ENCODE measurements at places on chromosomes 6 and 20. TPM values are rescaled to one million over a fixed set of nuclear protein-coding genes. Genes with fewer than 3 reads are reported as not detected.

DNA sequence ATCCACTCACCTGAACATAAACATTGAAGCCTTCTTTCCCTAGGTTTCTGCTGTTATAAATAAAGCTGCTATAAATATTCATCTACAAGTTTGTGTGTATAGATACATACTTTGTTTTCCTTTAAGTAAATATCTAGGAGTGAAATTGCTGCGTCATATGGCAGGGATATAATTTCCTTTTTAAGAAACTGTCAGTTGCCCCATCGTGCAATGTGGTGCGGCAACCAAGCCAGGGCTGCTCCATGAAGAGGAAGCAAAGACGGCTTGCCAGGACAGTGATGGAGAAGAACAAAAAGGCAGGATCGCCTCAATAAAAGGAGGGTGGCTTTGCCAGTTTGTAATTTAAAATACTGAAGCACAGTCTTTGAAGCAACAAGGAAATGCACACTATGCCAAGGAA, 36.6 kb downstream of the CITED2 start:
- DNase-seq, result no peak

DNA sequence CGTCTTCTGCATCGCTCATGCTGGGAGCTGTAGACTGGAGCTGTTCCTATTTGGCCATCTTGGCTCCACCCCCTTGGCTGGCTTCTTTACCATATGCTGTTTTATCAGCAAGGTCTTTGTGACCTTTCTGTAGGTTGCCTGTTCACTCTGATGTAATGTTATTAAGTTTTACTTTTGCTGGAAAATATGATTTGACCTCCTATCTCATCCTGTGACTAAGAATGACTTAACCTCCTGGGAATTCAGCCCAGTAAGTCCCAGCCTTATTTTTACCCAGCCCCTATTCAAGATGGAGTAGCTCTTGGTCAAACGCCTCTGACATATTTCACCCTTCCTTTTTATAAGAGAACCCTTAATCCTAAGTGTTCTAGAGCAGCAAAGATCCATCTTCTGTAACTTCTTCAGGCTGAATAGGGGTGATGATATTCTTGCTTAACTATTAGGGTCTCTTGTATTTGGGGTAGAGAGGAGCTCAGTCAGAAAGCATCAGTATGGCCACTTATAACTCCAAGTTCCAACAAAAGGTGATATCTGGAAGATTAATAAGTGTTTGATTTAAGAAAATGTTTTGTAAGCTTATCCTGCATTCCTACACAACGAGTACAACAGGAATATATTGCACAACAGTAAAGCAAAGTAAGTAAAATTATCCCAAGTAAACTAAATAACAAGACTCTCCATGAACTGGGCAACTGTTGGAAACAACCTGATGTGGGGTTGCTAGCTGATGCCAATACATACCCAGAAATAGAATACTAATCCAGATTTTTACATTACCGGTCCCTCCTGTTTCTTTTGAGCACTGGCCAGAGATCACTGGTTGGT, 23.1 kb upstream of the HMGN3 start:
- DNase-seq, result no peak

- peak; percentile 53 for DNase-seq
Observed at GRCh38 chr6:139778688-139779087, 404.2 kb upstream of the CITED2 start.

DNA sequence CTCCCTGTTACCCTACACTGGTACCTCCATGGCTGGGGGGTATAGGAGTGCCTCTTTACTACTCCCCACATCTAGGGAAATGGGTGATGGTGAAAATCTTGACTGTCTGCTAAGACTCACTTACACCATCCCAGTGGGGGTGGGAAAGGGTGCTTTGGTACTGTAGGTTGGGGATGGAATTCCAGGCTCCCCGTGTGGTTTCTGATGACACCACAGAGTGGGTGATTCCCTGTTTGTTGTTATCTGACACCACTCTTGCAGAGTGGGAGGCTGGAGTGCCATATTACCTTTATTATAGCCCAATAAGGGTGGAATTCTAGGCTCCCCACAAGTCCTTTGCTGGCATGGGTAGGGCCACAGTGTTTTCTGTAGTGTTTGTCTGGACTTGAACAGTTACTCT, 264.6 kb upstream of the MAN1A1 start:
- no peak for DNase-seq

- DNase-seq, result peak; percentile 85
Observed at GRCh38 chr20:46512943-46513844, at the start of gene ZNF334. TSS of gene ZNF334 (minus strand) at chr20:46513559. CDS start at chr20:46512102, 1,457 bp downstream.

- DNase-seq, result peak; percentile 74
Observed at GRCh38 chr6:46734867-46735719, at the start of gene PLA2G7. TSS of gene PLA2G7 (minus strand) at chr6:46735375. CDS start at chr6:46722891, 12,484 bp downstream.

- no peak for DNase-seq
Observed at GRCh38 chr6:49649988-49650387, 13.3 kb upstream of the RHAG start.

DNA sequence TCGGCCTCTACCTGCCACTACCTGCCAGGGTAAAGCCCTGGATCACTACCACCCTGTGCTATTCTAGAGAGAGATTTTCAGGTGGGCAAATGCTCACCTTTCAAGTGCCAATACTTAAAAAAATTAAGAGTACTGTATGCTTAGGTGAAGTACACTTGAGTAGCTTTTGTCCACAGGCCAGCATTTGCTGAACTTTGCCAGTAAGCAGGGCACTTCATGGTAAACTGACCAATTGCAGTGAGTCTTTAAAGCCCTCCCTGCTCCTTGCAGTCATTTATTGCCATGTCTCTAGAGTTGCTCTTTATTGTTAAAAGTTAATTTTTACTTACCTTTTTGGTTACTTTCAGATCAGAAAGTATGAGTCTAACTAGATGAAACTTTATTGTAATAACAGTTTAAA, 58.5 kb downstream of the PLAGL1 start:
- no peak for DNase-seq

DNA sequence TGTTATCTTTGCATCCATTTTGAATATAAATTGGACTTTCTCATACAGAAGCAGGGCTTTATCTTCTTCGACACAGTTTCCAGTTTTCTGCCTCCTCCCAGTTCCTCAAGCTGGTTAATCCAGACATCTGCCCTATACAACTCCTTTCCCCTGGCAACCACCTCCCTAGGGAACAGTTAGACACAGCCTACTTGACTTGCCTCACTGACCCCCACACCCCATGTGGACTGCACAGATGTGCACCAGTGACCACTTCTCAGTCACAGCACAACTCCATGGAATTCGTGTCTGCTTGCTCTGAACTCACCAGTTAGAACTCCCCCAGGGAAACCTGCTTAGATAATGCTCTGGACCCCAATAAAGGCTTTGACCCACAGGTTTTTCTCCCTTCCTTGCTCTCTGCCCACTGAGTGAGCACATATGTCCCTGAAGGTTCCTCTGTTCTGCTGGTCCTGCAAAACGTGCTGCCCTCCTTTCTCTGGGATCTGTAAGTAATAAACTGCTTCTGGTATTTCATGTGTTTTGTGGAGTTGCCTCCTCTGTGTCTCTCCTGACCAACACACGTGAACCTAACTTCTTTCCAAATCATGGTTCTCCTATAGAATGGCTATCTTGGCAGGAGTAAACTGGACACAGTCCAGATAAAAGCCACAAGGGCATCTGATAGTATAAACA, 351.2 kb downstream of the CD83 start:
- no peak for DNase-seq

DNA sequence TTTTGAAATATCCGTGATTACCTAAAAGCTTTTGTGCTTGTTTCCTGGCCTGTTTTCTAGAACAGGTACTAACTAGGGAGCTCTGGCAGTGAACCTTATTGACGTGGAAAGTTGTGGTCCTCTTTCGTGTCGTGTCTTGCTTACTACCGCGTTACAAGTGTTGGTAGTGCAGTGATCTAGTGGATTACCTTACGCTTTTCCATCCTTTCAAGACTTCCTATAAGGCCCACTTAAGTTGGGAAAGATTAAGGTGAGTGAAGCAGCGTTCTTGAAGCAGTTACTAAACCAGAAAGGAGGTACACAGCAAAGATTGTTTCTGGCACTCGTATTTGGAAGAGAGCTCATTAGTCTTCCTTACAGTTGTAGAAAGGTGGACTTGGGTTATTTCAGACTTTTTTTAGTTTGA, 1.9 kb downstream of the PNRC1 start:
- no peak for DNase-seq

DNA sequence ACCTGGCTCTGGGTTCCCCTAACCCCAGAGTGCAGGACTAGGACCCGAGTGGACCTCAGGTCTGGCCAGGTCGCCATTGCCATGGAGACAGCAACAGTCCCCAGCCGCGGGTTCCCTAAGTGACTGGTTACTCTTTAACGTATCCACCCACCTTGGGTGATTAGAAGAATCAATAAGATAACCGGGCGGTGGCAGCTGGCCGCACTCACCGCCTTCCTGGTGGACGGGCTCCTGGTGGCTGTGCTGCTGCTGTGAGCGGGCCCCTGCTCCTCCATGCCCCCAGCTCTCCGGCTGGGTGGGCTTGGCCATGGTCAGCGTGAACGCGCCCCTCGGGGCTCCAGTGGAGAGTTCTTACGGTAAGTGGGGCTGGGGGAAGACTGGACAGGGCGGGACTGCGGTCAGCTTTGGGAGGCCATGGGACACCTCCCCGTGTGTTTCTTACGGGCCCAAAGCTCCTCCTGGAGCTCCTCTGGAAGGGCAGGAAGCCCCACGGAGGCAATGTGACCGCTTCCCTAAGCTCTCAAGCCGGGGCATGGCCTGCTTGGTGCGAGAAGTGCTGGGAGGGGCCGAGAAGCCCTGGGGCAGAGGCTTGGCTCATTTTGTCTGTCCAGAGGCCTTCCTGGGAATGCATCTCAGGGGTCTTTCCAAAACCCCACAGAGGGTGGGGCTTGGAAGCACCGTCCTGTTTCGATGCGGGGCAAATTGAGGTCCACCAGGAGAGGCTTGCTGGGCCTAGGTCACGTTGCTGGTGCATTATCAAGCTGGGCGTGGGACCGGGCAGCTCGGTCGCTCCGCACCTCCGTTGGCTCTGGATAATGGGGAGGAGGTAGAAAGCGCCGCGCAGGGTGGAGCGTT, at the start of gene HNF4A:
TSS of gene HNF4A (plus strand) at position 202 of the 855 bp plus-strand sequence. CDS start at position 308, 106 bp downstream.
- no peak for DNase-seq

DNA sequence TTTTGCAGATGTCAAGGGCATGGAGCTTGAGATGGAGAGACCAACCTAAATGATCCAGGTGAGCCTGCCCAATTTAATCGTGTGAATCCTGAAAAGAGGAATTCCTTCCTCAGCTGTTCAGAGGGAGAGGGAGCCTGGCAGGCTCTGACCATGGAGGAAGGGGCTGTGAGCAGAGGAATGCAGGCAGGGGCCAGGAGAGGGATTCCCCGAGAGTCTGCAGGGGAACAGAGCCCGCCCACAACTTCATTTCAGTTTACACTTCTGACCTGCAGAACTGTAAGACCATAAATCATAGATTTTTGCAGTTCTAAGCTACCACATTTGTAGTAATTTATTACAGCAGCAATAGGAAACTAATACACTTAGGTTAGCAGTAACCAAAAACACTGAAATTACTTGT, 164.1 kb downstream of the TBXT start:
- peak; percentile 36 for DNase-seq

DNA sequence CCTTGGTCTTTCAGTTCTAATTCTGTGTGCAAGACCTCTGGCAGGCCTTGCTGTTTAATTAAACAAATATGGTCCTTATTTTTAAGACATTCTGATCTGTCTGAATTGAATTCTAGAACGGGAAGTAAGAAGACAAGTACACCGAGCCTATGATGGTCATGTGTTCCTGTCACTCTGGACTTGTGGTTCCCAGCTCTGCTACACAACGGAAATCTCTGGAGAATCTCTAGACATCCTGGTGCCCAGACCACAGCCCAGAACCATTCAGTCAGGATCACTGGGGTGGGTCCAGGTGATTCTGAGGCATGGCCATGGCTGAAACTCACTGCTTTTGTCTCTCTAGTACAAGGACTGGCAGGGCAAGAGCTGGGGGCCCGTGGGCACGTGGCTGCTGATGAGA, 15.9 kb upstream of the KCNK16 start:
- no peak for DNase-seq

The SMLR1 gene
- total RNA-seq, result not detected

The NEDD9 gene
- 8.2 TPM for total RNA-seq
